Smooth muscle cell of the brain vasculature (primary cell): ENCODE measurements at places on chromosomes 2 and 18.

DNA sequence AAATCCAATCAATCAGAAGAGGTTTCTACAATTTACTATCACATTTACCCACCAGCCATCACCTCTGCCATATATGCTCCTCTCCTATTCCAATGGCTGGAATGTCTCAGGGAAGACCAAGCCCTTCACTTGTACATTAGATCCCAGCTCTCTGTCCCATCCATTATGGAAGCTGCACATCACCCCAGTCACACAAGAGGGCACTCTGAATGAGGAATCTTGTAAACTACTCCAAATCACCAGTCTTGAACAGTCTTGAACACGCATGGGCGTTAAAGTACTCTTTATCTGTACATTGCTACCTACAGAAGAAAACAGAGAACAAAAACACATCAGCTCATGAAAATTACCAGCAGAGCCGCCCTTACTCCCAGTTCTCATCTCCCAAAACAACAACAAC is 38.7 kb downstream of the ZC3H8 start:
- no peak for DNase-seq

DNA sequence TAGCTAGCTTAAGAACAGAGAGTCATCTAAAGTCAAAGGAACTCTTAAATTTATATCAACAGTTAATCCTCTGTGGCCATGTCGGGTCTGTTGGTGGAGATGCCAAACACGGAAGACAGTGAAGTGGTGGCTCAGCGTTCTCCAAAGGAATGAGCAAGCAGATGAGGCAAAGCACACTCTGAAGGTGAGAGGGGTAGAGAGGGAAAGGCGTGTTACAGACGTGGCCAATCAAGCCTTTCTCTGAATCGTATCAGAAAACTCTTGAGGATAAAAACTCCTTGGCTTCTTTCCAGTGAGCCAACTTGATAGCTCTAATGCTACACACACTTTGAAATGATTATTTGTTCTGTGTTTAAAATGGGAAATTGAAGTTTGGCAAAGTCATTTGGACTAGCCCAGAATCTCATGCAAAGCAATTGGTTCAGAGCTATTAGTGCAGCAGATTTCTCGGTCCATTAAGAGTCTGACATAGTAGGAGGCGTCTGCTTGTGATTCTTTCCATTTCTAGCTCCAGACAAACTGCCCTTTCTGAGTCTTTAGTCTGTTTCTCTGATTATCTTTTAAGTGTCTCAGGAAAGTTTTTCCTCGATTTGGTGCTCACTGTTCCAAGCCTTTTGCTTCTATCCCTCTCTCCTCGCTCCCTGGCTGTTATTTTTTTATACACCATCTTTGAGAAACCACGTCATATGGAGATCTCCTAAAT is 57.5 kb upstream of the CPO start:
- no peak for DNase-seq

GRCh38 chr2:178143481-178143880 is 31.2 kb downstream of the RBM45 start:
- DNase-seq = no peak

DNA sequence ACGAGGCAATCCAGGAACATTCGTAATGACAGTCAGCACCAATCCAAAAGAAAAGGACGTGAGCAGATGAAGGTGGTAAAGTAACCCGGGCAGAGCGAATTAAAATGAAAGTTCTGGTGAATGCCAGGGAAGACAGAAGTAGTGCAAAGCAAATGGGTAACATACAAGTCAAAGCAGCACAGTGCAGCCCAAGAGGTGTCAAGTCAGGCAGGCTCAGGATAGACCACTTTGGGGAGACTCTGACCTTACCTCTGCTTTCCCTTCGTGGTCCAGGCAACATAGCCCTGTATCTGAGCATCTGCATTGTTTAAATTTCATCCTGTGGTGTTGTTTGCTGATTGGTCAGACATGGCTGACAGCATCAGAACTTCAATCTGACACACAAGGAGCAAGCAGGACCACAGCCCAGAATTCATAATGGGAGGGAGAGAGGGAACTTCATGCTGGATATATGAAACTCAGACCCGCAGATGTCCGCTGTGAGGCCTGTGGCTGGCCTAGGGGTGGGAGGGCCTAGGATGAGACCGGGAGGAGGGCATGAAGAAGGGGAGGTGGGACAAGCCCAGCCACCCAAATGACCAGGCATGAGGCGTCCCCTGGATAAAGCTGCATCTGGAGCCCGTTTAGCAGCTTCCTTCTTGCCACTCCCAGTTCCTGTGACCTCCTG is 285.7 kb downstream of the TCF4 start:
- DNase-seq = no peak

GRCh38 chr18:8608795-8609658 is at the start of gene RAB12:
Gene RAB12 (plus strand): TSS chr18:8609437. CDS start chr18:8609440, 3 bp downstream.
- peak; percentile 47 for DNase-seq

DNA sequence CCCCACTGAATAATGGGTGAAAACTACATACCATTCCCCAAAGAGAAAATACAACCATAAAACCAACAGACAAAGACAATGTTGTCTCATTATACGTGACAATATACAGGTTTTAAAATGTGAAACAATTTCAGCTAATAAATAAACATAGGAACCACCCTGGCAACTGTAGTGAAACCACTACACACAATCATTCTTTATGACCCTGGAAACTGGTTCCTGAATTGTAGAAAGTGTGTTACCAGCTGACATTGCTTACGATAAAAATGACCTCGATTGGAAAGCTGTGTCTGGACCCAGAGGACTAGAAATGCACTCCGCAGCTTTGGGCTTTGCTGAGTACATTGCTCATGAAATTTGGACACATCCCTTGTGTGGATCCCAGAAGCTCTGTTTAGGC is 73.9 kb upstream of the LPIN2 start:
- DNase-seq = no peak

DNA sequence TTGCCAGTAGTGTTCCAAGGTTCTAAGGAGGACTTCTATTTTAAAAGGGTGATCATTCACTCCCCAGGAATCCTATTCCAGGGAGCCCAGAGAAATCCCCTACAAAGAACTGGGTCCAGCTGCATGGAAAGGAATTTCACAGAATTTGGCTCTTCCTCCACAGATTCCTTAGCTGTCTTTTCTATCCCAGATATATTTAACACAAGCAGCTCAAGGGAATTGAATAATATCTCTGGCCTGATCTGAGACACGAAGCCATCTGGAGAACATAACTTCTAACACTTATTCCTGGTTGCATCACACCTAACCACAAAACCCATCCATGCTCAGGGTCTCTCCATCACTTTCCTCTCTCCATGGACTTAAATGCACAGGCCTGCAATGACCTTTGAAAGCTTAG is 306.7 kb upstream of the ACVR2A start:
- no peak for DNase-seq

DNA sequence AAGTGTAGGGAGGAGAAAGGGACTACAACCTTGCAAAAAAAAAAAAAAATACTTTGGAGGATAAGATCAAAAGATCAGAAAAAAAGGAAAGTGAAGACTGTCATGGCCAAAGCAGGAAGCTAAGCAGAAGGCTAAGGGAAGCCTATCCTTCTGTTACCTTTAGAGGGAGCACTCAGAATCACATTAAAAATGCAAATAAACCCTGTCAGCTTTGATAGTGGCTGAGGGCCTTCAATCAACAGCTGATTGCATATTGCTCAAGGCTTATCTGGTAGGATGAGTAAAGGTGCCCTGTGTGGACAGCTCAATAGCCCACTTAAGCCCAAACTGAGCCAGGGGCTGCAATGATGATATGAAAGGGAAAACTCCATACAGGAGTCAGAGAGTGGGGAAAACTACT is 1021.2 kb downstream of the LRP1B start:
- DNase-seq = no peak

- DNase-seq = no peak
Observed at GRCh38 chr2:205858881-205859441, 176.7 kb downstream of the NRP2 start.

DNA sequence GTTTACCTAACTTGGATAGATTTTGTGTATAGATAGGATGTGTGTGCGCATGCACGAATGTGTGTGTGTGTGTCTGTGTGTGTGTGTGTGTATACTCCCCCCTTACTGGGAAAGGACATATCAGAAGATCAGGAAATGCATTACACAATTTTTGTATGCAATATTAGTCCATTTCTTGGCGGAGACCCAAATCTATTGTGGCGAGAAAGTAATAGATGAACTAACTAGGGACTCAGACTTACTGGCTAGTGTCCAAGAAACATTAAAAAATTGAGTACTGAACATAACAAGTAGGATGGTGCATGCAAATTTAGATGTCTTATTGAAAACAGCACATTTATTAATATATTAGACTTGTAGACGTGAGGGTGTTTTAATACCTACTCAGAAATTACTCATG is 1036.5 kb upstream of the FANCL start:
- no peak for DNase-seq

GRCh38 chr2:15980605-15981098 is 40.3 kb downstream of the MYCN start:
- DNase-seq = no peak

- DNase-seq = no peak
Observed at GRCh38 chr2:66275984-66276383, 158.9 kb upstream of the MEIS1 start.

DNA sequence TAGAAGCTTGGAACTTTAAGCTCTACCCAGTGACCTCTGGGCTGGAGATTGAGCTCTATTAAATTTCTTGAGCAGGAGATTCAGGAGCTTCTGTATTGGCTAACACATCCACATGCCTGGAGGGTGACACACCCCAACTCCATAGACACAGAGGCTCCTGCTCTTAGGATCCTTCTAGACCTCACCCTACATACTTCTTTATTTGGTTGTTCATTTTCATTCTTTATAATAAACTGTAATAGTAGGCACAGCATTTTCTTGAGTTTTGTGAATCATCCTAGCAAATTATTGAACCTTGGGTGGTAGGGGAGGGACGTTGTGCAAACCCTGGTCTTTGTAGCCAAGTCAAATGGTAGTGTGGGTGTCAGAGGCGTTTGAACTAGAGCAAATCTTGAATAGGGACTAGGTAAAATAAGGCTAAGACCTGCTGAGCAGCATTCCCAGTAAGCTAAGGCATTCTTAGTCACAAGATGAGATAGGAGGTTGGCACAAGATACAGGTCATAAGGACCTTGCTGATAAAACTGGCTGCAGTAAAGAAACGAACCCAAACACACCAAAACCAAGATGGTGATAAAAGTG is 323.8 kb upstream of the GALNT5 start:
- DNase-seq = no peak

DNA sequence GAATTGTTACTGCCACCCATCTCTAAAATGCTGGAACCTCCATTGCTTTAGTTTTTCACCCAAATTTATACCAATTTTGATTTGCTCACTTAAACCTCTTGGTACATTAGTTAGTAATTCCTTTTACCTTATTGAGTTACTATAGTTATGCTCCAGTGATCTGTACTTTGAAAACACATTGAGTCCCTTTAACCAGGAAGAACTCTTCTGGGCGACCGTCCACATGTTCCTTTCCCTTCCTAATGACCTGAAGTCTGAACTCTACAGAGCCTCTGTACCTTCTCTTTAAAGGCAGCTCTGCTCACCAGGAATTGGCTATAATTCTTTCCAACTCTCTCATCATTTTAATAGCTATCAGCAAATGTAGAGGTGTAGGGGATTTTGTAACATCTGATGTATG is 290.0 kb downstream of the NEDD4L start:
- DNase-seq = no peak
